HFFc6 (cell line): ENCODE measurements at places on chromosomes 1 and 21.

DNA sequence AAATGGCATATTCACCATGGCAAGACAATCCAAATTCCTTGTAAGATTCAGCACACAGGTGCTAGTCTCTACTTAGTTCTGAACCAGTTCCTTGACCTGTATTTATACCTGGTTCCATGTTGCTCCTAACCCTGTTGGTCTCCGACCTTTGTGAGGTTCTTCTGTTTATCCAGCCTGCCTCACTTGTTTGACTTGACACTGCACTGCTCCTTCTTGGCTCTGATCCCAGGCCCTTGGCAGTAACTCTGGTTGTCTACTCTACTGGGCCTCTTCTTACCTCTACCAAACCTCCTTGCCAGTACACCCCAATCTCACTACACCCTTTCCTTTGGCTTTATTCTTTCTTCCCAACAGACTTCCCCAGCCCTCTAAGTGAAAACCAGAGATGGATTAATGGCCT, 419.4 kb upstream of the USP24 start:
- no peak for DNase-seq

- no peak for DNase-seq
These were observed 188.4 kb downstream of the CLIC6 start for GRCh38 chr21:34857122-34857713.

DNA sequence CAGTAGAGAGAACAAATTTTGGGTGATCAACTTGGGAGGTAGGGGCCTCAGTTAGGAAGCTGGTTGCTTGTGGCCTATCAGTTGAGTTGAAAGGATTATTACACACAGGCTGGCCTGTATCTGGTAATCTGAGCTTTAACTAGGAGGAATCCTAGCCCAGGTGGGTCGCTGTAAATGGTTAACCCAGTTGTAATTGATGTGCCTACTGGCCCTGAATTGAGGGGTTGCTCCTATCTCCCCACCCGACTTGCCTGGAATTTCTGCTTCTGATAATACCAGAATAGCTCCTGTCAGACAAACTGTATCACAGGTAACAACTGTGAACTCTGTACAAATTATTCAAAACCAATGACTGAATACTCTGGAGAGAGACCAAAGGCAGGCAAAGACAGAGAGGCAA, 210.4 kb upstream of the RUNX1 start:
- DNase-seq = no peak

DNA sequence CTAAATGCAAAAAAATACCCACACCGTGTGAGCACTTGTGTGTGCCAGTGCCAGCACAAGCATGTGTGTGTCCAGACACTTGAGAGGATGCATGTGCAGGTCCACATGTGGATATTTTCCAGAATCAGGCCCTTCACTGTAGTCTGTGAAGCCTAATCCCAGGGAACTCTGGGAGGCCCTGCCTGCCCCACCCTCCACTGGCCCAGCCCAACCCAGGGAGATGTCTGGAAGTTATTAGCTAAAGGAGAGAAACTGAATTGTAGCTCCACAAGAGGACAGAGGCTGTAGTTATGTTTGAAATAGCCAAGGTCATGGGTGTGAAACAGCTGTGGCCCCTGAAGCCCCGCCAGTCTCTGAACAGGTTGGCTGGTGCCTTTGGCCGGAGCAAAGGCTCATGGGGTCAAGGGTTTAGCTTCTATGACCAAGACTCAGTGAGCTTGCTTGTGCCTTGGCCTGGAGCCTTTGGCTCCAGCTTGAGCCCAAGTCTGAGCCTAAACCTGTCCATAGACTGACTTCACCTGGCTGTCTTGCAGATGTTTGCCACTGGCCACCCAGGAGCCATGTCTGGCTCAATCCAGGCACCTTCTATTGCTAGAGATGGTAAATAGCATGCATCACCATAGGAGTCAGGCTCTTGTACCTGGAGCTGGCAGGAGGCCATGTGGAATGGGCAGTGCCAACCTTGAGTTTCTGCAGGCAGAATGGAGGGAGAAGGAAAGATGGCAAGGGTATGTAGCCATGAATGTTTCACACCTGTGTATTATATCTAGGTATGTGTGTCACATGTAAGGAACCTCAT, 69.9 kb downstream of the TMEM53 start:
- DNase-seq = no peak

- peak; percentile 60 for DNase-seq
These were observed 16.9 kb downstream of the RPTN start for GRCh38 chr1:152141971-152142584.

- no peak for DNase-seq
These were observed 1.6 kb downstream of the NEGR1 start for GRCh38 chr1:72280711-72281110.

DNA sequence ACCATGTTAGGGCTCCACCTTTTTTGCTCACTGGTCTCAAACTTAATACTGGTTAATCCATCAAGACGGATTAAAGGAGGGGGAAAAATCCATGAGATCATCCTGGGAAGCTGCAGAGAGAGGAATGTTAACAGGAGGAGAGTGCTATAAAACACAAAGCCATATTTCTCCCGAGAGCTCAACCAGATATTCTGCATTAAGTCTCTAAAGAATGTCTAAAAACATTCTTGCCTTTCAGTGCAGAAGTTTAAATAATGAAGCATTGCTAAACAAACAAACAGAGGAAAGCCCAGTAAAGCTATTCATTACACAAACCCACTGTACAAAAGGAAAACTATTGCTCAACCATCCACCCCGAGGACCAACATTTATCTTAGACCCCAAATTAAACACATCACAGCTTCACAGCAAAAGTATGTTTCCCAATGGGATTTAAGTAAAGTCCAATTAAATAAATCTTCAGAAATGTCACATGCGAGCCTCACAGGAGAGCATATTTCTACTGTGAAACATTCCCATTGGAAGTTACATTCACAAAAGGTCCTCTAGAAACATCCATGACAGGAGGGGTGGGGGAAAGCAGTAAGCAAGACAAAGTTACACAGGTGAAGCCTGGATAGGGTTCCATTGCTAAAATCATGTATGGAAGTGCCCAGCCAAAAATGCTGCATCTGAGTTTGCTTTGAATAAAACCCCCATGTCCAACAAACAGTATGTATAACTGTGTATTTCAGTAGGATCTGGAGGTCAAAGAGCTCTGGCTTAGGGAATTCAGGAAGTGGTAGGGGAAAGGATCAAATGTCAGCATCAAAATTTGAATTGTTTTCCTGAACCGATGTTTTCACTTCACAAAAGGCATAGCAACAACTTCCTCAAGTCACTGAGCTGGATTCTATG, 23.3 kb downstream of the DUSP10 start:
- DNase-seq = peak; percentile 93

- DNase-seq = no peak
These were observed 64.2 kb downstream of the FAM163A start for GRCh38 chr1:179807291-179807690.
